Stimulated activated CD8-positive, alpha-beta memory T cell treated with anti-CD3 and anti-CD28 coated beads, Interleukin-2, amount 100 ng/mL, for 48 hours (primary cell): ENCODE measurements at places on chromosomes 11 and 22.
A peak's percentile ranks its signal among the peaks of the same experiment; 100 is the strongest.

DNA sequence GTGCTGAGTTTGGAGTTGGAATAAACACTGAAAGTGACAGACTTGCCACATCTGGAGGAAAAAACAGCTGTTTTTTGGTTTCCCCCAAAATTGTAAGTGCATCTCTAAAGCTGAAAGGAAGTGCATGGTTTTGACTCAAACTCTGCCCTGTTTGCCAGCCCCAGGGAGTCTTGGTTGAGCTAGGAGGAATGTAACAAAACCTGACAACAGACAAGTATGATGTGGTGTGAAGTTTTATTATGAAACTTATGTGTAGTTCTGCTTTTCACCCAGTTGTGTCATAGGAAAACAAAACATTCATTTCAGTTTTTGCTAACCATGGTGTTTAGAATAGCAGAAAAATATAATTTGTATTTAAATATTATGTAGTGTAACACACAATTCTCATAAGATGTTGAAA lies 31.7 kb upstream of the PDE3B start:
- DNase-seq, result no peak

DNA sequence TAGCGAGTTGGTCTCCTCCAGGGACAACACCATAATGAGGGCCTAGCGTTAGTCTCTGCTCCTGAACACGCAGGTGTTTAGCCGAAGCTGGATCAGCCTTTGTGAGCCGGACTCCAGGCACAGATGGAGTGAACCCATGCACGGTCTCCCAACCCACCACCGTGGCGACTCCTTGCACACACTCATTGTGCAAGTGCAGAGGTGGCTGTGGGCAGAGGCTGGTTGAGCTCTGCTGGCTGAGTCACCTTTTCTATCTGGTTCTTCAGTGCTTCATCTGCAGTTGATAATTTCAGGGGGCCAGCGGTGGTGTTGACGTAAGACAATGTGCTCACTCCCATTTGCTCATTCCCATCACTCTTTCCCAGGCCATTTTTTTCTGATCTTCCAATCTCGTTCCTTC lies 72.1 kb upstream of the SLC22A12 start:
- DNase-seq, result peak; percentile 8

DNA sequence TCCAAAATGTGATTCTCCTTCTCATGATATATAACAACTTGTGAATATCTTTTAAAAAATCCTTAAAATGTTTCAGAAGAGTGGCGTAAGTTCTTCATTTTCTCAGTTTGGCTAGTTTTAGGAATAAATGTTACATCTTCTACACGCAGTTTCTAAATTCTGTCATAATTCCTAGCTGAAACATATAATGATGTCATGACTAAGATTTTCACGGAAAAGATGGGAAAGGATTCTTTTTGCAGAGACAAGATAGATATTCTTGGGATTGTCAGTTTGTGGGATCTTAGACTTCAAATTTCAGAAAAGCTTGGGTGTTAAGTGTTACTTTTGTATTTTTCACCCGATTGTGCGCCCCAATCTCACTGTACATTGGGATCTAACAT lies 1.7 kb downstream of the EED start:
- no peak for DNase-seq

DNA sequence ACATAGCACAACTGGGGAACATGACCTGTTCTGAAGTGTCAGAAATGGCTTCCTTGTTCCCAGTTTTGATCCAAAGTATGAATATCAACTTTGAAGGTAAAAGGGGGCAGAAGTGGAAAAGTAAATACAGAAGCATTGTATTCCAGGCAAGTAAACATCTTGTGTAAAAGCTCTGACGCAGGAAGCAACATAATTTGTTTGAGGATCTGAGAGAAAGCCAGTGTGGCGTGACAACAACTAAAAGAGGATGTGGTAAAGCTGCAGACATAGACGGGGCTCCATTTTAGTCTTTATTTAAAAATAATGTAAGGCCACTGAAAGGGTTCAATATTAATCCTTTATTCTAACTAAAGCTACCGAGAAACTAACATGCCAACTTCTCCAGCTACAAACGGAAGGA lies 310.2 kb downstream of the DLG2 start:
- DNase-seq, result no peak

DNA sequence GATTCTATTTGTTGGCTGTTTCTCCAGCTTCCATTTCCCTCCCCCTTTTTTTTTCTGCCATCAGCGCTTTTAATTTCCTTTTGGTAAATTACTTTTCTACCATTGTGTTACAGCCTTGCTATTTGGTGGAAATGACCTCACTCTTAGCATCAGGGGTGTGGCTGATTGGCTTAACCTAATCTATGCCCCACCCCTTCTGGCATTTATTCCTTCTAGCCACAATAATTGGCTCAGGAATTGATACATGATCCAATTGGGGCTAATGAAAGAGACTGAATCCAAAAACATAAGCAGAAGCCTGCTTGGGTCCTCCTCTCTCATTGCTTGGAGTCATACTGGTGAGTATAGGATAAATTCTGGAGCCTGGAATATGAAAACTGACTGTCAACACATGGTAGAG lies 402.4 kb upstream of the LRRC4C start:
- no peak for DNase-seq

DNA sequence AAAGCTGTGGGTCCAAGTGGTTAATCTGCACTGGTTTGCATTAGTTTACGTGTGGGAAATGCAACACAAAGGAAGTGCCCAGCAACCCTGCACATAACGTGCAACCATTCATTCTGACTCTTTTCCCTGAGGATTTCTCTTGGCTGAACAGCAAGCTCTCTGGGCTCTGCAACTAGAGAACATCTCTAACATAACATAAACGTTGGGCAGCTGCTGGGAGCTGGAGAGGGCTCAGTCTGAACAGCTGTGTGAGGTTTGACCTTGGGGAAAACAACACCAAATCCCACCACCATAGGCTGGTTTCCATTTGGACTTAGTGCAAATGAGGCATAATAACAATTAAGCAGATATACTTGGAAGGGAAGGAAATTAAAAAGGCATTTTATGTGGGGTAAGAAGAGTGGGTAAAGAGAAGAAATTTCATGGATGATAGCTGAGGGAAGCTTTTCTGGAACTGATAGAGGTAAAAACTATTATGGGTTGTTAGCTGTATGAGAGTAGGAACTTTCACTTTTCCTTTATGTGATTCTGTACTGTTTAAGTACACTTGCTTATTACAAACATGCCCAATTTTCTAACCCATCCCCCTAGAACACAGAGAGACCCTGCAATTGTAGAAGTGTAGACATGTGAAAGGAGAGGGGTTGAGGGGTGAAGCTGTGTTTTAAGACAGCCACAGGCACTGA lies 76.2 kb downstream of the SNX19 start:
- no peak for DNase-seq

- no peak for DNase-seq
These were observed 2.4 kb upstream of the KAT5 start for GRCh38 chr11:65709661-65710060.

GRCh38 chr22:33883961-33884808 lies 36.1 kb downstream of the LARGE1 start:
- DNase-seq, result no peak

- DNase-seq, result no peak
These were observed 536.5 kb downstream of the BRD1 start for GRCh38 chr22:49291169-49291568.

- DNase-seq, result no peak
These were observed 526.3 kb upstream of the RAG2 start for GRCh38 chr11:37124384-37124783.

- no peak for DNase-seq
These were observed 44.1 kb downstream of the USP28 start for GRCh38 chr11:113831314-113831713.

DNA sequence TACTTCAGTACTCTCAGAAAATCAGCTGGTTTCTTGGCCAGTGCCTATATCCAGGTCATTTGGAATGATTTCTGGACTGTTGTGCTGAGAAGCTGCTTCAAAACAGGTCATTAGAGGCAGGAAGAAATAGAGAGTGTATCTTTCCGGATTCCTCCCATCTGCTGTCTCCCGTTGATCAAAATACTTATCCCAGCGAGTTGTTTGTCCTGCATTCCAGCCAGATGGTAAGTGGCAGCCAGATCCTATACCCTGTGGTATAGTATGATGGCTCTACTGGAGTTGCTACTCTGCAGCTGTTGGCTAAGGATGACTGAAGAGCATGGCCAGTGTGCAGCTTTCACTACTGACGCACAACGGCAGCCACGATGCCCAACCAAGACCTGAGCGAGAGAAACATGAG lies 560.9 kb upstream of the ANO5 start:
- no peak for DNase-seq

GRCh38 chr11:46387456-46387855 lies 4.1 kb downstream of the CHRM4 start:
- DNase-seq, result no peak

DNA sequence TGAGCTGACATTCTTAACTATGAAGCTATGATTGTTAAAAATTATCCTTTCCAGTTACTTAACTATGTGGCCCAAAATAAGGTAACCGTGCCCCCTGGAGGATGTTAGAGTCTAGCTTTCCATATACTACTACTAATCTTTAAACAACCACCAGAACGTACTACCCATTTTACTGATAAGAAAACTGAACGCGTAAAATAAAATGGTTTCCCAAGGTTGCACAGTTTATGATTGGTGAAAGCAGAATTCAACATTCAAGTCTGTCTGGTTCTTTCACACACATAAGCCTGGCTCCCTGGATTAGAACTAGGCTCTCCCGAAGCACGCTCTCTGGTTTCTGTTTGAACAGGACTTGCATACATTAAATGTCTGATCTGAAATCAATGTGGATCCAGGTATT lies 437.8 kb upstream of the CCDC90B start:
- DNase-seq, result no peak

DNA sequence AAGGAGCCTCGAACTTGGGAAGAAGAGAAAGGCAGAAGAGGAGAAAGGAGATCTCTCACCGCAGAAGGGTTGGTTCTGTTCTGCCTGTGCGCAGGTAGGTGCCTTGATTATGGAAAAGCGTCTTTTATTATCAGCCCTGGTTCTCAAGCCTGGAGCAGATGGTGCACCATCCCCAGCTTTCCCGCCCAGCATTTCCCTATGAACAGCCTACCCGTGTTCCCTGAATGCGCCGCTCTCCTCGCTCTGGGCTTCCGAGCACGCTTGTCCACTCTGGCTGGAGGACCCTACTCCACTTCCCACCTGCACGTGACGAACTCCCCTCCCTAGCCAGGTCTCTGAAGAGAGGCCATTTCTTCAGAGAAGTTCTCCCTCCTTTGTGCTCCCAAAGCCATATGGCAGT lies 15.2 kb downstream of the IGSF9B start:
- no peak for DNase-seq

- no peak for DNase-seq
These were observed 346.3 kb downstream of the LRRC4C start for GRCh38 chr11:41113160-41113559.

DNA sequence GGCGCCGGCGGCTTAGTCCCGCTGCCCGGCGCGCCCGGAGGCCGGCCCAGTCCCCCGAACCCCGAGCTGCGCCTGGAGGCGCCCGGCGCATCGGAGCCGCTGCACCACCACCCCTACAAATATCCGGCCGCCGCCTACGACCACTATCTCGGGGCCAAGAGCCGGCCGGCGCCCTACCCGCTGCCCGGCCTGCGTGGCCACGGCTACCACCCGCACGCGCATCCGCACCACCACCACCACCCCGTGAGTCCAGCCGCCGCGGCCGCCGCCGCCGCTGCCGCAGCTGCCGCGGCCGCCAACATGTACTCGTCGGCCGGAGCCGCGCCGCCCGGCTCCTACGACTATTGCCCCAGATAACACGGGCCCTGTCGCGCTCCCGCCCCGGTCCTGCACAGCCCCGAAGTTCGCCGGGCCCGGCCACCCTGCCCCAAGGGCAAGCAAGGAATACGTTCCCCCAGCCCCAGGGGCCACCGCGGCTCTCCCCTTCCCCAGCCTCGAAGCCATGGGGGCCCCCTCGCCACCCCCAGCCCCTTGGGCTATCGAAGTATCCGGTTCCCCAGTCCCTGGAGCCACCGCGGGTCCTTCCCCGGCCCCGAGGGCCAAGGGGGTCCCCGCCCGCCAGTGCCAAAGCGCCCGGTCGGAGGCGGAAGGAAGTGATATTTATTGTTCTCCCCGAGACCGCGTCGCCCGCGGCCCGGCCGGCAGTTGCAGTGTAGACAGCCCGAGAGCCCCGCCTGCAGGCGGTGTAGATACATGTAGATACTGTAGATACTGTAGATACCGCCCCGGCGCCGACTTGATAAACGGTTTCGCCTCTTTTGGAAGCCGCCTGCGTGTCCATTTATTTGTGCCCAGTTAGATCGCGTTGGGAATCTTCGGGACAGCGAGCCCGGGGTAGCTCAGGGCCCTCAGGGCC lies 6.2 kb downstream of the TBX1 start:
- peak; percentile 36 for DNase-seq

GRCh38 chr11:120698918-120699317 lies 187.4 kb downstream of the GRIK4 start:
- no peak for DNase-seq

GRCh38 chr22:20064140-20064480 lies 15.9 kb upstream of the DGCR8 start:
- no peak for DNase-seq

GRCh38 chr22:30313527-30314363 lies 13.0 kb downstream of the TBC1D10A start:
- no peak for DNase-seq

GRCh38 chr11:102408339-102408738 lies 44.2 kb downstream of the TMEM123 start:
- no peak for DNase-seq

- DNase-seq, result no peak
These were observed 195.6 kb downstream of the GRIK4 start for GRCh38 chr11:120707098-120707497.

- DNase-seq, result no peak
These were observed 16.7 kb upstream of the CD44 start for GRCh38 chr11:35122308-35122707.

- DNase-seq, result no peak
These were observed 116.1 kb downstream of the FEZ1 start for GRCh38 chr11:125379981-125380380.

DNA sequence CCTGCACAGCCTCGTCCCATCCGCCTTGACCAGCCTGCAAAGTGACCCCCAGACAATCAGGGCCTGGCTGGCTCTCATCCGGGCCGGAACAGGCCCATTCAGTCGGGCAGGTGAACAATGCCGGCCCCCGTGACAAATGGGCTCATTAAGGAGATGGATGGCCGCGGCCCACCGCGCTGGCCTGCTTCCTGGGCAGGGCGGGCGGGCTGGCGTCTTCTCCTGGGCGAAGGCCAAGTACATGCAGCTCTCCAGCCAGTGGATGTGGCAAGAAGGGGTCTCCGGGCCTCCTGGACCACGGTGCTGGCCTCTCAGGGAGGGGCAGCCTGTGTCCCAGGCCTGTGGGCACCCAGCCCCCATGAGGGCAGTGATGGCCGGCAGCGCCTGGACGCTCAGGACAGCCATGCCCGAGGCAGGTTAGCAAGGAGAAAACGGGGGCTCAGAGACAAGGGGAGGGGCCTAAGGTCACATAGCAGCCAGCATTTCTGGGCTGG lies 1022.8 kb downstream of the BRD1 start:
- DNase-seq, result no peak

DNA sequence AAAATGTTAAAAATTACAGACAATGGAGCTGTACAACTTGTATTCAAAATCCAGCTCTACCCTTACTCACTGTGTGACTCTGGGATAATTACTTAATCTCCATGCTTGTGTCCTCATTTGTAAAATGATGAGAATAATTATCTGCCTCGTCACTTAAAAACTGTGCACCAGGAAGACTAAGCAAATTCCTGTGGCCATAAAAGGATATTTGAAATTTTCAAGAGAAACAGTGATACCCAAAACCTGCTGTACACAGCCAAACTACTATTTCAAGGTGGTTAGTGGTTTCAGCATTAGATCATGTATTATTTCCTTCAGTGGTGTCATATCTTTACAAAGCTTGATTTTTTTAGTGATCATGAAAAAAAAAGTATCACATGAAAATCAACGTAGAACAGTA lies 136.9 kb downstream of the METTL15 start:
- DNase-seq, result no peak
